ENCODE measurements at places on chromosomes 4 and X. TPM values are rescaled to one million over a fixed set of nuclear protein-coding genes. Genes with fewer than 3 reads are reported as not detected.

DNA sequence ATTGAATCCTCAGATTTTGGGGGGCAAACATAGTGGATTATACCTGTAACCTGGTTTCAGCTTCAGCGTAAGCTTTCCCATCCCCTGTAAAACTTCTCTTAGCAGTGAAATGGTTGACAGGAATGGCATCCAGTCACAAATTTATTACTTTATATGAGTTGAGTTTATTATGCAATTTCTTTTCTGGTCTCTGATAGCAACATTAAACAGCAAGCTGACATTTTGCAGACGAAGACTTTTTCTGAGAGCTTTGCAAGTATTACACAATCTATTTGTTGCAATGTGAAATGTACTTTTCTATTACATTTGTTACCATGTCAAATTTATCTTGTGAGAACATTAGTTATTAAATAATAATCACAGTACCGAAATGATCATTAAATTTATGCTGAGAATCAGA is 60.6 kb downstream of the GSPT2 start:
- no peak for DNase-seq

GRCh38 chr4:15586066-15586465 is 69.1 kb downstream of the FBXL5 start:
- peak; percentile 4 for DNase-seq

DNA sequence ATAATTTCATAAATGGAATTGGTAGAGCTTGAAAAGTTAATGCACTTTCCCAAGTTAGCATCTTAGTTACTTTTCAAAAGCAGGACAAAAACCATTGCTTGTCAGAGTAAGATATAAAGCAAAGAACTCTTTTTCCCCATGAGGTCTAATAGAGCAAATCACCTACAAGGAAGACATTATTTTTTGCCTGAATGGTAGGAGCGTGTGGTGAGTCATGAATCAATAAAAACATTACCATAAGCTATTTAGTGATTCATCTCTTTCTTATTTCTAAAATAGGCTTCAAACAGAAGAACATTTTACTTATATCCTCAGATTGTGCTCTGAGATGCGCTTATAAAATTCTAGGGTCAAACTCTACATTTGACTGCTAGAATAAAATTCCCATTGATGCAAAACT is 109.4 kb upstream of the GPRIN3 start:
- no peak for DNase-seq

GRCh38 chr4:122742933-122743829 is 10.7 kb downstream of the BBS12 start:
- DNase-seq = no peak

DNA sequence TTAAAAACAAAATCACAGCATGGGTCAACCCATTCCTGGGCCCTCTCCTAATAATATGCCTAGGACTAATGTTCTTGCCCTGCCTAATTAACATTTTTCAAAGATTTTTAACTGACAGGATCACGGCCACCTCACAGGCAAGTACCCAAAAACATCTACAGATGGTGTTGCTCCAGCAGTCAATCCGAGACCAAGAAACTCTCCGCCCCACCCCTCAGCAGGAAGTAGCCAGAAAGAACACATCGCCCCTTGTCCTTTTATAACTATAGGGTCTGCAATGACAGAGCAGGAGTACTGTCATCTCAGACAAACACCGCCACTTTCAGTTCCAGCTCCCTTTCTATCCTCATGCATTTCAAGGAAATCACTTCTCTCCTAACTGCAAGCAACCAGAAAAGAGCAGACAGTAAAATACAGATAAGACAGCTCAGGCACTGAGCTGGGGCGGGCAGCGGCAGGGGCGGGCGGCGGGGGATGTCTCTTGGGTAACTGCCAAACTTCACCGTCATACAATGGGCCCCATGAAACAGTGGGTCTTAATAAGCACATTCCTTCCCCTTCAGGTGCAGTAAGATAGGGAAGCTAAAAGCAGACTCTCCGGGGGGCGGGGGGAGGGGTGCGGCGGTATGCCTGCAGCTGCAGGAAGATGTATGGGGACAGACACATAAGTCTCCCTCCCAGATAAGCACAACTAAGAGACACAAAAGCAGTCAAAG is 67.4 kb downstream of the ZNF182 start:
- no peak for DNase-seq

DNA sequence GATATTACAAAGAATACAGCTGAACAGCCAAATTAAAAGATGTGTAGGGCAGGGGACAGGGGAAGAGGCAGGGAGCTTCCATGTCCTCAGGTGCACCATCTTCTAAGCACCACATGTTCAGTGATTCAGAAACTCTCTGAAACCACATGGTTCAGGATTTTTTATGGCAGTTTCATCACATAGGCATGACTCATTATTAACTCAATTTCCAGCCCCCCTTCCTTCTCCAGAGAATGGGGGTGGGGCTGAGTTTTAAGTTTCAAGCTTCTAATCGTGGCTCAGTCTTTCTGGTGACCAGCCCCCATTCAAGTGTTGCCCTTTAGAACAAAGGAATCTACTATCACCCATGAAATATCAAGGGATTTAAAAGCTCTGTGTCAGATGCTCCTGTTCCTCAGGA is 317.8 kb upstream of the GALNT7 start:
- DNase-seq = peak; percentile 84

GRCh38 chr4:171594293-171594692 is 218.9 kb upstream of the GALNTL6 start:
- no peak for DNase-seq

GRCh38 chrX:12814420-12814819 is 23.2 kb downstream of the PRPS2 start:
- peak; percentile 56 for DNase-seq

DNA sequence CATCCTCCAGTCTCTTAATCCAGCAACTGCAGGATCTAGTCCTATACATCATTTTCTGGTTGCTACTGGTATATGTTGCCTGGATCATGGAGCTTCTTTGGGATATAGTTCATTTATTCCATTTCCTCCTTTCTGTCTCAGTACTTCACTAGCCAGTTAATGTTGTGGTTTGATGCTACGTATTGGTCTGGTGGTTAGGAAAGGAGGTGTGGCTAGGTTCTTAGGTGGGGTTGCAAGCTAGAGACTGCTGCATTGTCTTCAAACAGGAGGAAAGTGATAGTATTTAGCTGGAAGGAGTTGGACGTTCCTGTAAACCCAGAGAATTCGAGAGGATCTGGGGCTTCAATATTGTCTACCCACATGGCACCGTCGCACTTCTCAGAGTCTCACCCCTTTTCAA is 129.5 kb downstream of the SNCA start:
- DNase-seq = no peak

GRCh38 chr4:151736361-151736760 is 24.4 kb downstream of the GATB start:
- no peak for DNase-seq

DNA sequence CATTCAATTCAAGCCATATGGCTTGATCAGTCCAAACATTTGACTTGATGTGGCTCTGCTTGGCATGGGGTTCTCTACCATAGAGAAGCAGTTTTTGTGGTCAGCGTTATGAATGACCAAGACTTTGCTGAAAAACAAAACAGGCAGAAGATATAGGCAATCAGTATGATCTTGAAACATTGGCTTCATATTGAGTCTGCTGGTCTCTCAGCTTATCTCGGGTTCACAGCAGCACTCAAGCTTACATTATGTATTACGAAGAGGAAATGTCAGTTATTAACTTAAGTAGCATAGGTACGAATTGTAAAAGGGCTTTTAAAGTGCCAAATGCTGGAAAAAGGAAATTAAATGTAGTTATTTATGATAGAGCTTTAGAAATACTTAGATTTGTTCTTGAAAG is 99.0 kb downstream of the AFF2 start:
- DNase-seq = no peak

- DNase-seq = peak; percentile 82
These were observed 121.0 kb upstream of the STOX2 start for GRCh38 chr4:183783991-183784553.

GRCh38 chr4:40546969-40547788 is 82.5 kb downstream of the RBM47 start:
- DNase-seq = no peak

- DNase-seq = no peak
These were observed 900 bp downstream of the CTAG2 start for GRCh38 chrX:154652311-154653047.

GRCh38 chr4:109298279-109299010 is 4.0 kb downstream of the COL25A1 start:
- DNase-seq = peak; percentile 23

GRCh38 chrX:7515681-7516413 is 327.1 kb upstream of the VCX start:
- DNase-seq = peak; percentile 31

GRCh38 chr4:66071911-66072310 is 401.6 kb upstream of the EPHA5 start:
- no peak for DNase-seq

DNA sequence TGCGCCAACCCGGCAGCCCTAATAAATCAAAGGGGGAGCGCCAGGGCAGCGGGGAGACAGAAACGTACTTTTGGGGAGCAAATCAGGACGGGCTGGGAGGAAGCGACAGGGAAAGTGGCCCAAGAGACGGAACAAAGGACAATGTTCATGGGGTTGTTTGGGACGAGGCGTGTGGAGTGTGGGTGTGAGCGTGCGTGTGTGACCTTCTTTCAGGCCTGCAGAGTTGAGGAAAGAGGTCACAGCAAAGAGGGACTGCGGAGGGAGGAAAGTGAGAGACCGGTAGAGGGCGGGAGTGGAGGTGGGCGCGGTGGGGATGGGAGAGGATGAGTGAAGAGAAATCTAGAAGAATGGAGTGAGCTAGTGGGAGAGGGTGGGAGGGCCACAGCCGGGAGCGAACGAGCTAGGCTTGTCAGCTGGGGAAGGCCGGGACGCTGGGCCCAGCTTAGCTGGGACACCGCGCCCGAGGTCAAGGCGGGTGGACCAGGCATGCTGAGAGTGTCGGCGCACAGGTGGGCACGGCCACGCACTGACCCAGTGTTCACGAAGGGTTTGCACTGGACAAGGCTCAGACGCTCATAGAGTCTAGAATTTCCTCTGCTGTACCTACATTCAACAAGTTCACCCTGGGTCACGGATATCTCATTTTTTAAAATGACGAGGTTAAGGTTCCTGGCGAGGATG is 14.7 kb upstream of the PITX2 start:
- DNase-seq = peak; percentile 27

DNA sequence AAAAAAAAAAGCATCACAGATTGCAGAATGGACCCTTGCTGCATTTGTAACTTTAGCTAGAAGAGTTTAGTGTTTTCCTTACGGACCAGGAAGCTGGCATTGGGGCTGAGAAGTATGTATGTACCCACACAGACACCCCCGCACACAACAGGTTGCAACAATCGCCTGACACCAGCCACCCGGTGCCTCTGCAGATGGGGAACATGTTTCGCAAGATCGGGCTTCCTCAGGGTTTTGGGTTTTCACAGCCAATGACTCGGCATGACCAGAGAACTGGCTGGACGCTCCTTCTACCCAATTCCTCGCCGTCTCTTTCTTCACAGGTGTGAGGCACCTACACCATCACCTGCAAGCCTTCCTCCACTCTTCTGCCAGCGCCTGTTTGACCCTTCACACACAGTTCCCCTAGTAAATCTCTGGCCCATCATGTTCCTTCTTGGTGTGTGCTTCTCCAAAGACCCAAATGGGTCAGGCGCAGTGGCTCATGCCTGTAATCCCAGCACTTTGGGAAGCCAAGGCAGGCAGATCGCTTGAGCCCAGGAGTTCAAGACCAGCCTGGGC is 70.4 kb downstream of the DHRSX start:
- no peak for DNase-seq

- peak; percentile 23 for DNase-seq
These were observed 11.8 kb downstream of the CASP6 start for GRCh38 chr4:109691411-109691920.

- peak; percentile 35 for DNase-seq
These were observed 100.3 kb upstream of the SLIT2 start for GRCh38 chr4:20151436-20151835.

DNA sequence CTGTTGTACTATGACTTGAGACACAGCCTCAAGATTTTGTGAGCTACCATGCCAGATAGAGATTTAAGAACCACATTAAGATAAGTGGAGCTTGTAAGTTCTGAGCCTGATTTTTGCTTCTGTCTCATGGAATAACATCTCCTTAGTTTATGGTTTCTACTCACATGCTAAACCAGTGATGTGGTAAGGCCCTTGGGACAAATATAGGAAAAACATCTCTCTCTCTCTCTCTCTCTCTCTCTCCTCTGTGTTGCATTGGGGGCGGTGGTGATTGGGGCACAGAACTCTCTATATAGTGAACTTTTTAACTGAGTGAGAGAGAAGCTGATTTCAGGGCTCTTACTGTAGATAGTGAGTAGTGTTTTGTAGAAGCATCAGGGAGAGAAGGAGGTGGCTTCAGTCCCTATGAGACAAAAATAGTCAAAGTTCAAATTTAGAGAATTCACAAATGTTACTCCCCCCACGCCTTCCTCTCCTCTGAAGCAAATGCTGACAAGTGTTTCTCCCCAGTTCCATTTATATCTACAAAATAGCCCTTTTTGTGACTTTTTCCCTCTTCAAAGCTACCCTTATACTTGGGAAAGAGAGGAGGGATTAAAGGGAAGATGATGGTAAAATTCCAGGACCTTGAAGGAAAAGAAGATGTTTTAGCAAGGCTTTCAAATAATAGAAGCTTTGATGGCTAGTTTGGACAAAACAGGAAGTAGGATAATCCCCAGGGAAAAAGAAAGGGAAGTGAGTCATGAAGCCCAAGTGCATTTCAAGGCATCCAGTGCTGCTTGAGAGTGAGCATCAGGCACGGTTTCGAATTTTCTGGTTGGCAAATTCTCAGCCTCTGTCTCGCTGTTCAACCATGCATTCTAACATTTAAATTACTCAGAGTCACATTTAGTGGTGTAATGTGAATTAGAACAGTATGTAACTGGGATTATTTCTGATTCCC is 134.3 kb upstream of the AP1S2 start:
- peak; percentile 73 for DNase-seq

DNA sequence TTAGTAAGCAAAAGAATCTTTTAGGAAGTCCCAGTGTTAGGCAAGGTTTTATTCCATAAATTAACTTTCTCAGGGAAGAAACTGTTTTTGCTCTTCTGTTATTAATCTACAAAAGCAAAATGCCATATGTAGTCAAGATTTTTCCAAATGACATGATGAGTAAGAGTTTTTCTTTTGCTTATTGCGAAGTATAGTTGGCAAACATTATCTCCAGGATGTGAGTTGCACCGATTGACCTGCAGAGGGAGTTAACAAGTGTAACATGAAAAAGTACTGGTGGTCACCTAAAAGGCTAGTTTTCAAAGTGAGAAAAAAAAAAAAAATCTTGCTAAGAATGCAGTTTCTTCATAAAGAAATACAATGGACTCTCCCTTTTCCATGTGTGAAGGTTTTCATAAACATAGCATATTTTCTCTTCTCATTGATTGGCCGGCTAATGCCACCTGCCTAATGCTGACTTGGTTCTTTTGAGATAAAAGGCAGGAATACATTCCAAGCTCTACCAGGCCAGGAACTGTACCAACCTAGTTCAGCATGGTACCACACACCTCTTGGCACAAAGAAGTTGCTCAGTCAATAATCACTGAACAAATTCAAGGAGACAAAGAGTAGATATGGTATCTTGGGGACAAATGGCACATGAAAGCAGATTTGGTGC is 100.2 kb downstream of the LNX1 start:
- DNase-seq = peak; percentile 90

TBC1D19 gene
- 37.3 TPM for total RNA-seq

FAM156B gene
- total RNA-seq = 31.1 TPM

DMP1 gene
- total RNA-seq = not detected

GLUD2 gene
- total RNA-seq = 1.6 TPM

NR3C2 gene
- not detected for total RNA-seq

TXLNG gene
- total RNA-seq = 6.1 TPM

MAP7D2 gene
- 0.32 TPM for total RNA-seq

CT83 gene
- not detected for total RNA-seq

ATP2B3 gene
- total RNA-seq = not detected

FAM149A gene
- total RNA-seq = 0.13 TPM

DCAF4L1 gene
- total RNA-seq = not detected

DUX4 gene
- total RNA-seq = not detected

NPFFR2 gene
- total RNA-seq = not detected
